ENCODE measurements at places on chromosomes 12 and 14. TPM values are rescaled to one million over a fixed set of nuclear protein-coding genes. Genes with fewer than 3 reads are reported as not detected.
A peak's percentile ranks its signal among the peaks of the same experiment; 100 is the strongest.

- no peak for DNase-seq
These were observed 223.7 kb downstream of the ZFP36L1 start for GRCh38 chr14:68568907-68569897.

- peak; percentile 45 for DNase-seq
These were observed 27.6 kb downstream of the BHLHE41 start for GRCh38 chr12:26097046-26097878.

GRCh38 chr12:2335513-2335912 lies 282.7 kb downstream of the CACNA1C start:
- DNase-seq = no peak

GRCh38 chr12:24081092-24081529 lies 131.6 kb upstream of the SOX5 start:
- DNase-seq = no peak

DNA sequence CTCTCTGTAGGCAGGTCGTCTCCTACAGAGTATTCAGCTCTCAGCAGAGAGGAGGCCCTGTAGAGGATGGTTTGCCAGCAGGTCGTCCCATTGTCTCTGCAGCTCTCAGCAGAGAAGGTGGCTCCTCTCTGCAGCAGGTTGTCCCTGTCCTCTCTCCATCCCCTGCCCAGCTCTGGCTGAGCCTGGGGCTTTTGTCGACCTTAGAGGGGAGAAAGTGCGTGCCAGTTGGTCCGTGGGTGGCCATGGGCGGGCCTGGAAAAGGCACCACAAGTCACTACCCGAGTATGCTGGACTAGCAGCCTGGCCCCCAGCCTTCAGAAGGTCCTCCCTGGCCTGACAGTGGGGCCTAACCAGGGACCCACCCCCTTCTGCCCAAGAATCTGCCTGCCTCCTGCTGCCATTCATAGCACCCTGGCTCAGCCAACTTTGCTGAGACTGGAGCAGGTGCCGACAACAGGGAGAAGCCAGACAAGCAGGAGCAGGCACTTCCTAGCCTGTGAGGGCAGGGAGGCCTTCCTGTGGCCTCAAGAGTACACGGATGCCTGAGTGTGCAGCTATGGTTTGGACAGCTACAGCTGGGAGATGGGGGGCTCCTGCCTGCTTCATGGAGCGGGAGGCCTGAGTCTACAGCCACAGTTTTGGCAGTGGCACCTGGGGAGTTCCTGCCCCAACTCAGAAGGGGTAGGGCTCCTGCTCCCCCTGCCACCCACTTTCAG lies 59.7 kb upstream of the KCNH3 start:
- DNase-seq = no peak

GRCh38 chr12:105107171-105107493 lies 399 bp upstream of the WASHC4 start:
- no peak for DNase-seq

DNA sequence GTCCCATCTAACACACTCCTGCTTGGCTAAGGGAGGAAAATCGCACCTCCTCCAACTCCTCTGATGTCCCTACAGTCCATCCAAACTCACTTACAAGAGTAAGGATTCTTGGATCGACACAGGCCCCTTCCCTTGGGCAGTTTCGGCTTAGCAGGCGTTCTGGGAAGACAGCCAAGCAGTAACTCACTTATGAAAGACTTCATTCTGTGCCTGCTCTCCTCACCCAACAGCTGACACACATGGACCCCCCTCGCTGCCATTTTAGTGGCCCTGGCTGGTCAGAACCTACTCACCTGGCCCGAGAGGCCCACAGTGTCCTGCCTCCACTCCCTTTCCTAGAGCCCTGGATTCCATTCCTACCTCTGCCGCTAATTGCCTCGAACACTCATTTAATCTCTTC lies 52.3 kb upstream of the BCL2L14 start:
- DNase-seq = peak; percentile 71

GRCh38 chr12:14239935-14240872 lies 125.3 kb upstream of the ATF7IP start:
- no peak for DNase-seq

GRCh38 chr14:22176957-22177356 lies 412.1 kb downstream of the DAD1 start:
- no peak for DNase-seq

The KLRC2 gene
- total RNA-seq = 2.0 TPM

DNA sequence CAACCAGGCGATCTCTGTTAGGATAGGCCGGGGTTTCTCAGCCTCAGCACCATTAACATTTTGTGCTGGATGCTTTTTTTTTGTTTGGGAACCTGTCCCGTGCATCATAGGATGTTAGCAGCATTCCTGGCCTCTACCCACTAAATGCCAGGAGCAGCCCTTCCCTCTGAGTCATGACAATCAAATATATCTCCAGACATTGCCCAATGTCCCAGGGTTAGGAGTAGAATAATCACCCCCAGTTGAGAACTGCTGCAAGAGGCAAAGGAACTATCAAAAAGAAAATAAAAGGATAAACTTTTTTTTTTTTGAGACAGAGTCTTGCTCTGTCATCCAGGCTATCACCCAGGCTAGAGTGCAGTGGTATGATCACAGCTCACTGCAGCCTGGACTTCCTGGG lies 76.0 kb downstream of the ACACB start:
- no peak for DNase-seq

The NUMB gene
- total RNA-seq = 49.6 TPM

DNA sequence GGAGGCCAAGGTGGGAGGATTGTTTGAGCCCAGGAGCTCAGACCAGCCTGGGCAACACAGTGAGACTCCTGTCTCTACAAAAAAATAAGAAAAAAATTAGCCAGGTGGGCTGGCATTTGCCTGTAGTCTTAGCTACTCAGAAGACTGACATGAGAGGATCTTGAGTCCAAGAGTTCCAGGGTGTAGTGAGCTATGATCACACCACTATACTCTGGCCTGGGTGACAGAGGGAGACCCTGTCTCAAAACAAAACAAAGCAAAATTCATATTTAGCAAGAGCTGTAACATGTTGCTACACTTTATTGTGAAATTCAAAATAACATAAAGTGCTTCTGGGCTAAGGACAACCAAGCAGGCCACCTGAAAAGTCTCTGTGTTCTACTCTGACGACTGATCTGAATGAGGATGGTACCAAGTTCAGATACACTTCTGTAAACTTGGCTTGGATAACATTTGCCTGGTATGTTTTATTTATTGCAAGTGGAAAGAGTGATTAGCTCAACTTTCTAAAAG lies 11.6 kb upstream of the STRN3 start:
- no peak for DNase-seq

DNA sequence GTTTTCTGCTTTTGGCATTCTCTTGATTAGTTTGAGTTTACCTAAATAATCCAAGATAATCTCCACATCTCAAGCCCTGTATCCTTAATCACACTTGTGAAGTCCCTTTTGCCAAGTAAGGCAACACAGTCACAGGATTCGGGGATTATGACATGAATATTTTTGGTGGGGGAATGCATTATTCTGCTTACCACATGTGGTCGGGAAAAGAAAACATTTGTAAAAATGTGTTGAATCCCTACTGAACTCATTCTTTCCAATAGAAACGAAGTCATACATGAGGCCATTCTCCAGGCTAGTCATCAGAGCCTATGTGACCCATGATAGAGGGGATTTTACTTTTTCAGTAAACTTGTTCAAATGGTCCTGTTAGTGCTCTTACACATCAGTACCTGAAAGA lies 58.5 kb upstream of the PRICKLE1 start:
- DNase-seq = no peak

- peak; percentile 58 for DNase-seq
These were observed 69.4 kb upstream of the EVL start for GRCh38 chr14:99995700-99996356.

The NEUROD4 gene
- total RNA-seq = not detected

The AMDHD1 gene
- total RNA-seq = 0.98 TPM

- peak; percentile 70 for DNase-seq
These were observed 10.6 kb downstream of the DDX54 start for GRCh38 chr12:113174461-113175384.

- no peak for DNase-seq
These were observed 44.6 kb upstream of the PPP4R3A start for GRCh38 chr14:91554535-91555332.

GRCh38 chr14:70473825-70474224 lies 21.9 kb downstream of the ADAM21 start:
- DNase-seq = no peak

- no peak for DNase-seq
These were observed 127.5 kb downstream of the TBC1D30 start for GRCh38 chr12:64951944-64952343.

The LTB4R gene
- 18.4 TPM for total RNA-seq

- no peak for DNase-seq
These were observed 58.3 kb downstream of the NINJ2 start for GRCh38 chr12:604956-605355.

The NPFF gene
- not detected for total RNA-seq

The CLEC4C gene
- total RNA-seq = not detected

DNA sequence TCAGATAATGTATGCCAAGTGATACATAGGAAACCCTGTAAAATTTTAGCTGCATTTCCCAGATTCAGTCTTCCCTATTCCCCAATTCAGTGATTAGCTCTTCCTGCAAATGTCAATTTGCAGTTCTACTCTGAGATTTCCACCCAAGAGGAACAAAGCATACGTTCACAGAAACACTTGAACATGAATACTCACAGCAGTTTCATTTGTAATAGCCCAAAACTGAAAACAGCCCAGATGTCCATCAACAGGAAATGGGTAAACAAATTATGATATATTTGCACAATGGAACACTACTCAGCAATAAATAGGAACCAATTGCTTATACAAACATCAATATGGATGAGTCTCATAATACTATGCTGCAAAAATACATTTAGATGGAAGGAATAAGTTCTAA lies 194.2 kb downstream of the GXYLT1 start:
- no peak for DNase-seq

The MYBPC1 gene
- total RNA-seq = 395 TPM

DNA sequence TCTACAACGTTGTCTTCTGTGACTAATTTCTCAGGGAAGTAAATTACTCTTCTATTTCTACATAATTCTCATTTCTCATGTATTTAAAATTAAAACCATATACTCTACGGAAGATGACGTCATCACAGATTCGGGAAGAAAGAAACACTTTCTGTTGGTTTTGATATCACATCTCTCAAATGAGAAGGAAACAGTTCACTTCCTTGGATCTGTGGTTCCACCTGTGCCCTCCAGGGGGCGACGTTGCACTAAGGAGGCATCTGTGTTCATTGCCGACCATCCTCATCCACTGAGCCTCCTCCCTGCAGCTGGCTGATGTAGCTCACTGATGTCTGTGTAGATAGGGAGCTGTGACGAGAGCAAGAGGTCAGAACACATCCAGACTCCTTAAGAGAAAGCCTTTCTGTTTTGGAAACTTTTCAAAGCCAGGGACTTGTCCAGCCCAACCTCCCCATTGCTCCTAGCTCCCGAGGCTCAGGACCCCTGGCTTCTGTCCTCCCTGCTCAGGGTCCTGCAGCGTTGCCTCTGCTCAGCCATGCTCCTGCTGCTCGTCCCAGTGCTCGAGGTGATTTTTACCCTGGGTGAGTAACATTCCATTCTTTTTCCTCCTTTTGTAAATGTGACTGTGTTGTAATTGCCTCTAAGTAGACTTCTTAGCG lies 172.7 kb upstream of the OR4E1 start:
- DNase-seq = no peak

DNA sequence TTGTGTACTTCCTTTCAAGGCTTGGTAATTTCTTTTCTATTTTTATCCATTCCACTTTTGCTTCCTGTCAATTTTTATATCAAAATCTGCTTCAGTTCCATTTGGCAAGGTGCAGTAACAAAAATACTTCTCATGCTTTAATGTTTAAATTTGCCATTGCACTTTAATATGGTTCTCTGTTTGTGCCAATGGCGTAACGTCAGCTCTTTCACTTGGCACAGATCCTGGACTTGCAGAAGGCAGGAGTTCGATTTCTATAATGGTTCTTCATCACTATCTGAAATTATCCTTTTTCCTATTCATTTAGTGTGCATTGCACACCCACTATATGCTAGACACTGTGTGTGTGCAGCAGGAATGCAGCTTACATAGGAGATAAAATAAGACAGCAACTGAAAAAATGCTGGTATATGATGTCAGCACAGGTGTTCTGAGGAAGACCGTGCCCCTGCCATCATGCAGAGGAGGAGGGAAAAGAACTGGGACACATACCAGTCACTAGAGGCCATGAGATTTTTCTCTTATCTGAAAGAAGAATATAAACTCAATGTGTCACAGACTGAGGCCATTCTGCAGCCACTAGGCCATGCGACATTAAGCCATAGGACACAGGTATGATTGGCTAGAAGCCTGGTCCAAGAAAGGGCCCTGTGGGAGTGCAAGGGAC lies 298.2 kb downstream of the RPAP3 start:
- no peak for DNase-seq

The CD69 gene
- 11.5 TPM for total RNA-seq

The FAM181A gene
- total RNA-seq = not detected

The MFAP5 gene
- 466 TPM for total RNA-seq
